ENCODE measurements at places on chromosomes 5 and 9.

DNA sequence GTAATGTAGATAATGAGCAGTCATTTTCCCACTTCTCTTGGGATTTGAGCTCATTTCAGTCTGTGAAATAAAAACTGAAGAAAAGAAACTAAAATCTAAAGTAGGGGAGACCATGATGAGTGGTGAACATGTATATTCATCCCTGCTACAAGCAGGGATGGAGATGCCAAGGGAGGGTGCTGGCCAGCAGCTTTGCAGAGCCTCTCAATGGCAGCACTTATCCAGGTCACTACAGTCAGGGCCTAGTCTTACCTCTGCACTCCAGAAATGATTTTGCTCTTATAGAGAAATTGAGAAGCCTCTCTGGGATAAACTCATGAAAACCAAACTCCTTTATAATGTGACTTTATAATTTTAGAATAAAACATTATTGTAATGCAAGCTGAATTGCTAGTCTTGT lies 317.6 kb downstream of the FBXL17 start:
- no peak for DNase-seq

GRCh38 chr9:113532809-113533190 lies 69.3 kb downstream of the RGS3 start:
- DNase-seq = no peak

DNA sequence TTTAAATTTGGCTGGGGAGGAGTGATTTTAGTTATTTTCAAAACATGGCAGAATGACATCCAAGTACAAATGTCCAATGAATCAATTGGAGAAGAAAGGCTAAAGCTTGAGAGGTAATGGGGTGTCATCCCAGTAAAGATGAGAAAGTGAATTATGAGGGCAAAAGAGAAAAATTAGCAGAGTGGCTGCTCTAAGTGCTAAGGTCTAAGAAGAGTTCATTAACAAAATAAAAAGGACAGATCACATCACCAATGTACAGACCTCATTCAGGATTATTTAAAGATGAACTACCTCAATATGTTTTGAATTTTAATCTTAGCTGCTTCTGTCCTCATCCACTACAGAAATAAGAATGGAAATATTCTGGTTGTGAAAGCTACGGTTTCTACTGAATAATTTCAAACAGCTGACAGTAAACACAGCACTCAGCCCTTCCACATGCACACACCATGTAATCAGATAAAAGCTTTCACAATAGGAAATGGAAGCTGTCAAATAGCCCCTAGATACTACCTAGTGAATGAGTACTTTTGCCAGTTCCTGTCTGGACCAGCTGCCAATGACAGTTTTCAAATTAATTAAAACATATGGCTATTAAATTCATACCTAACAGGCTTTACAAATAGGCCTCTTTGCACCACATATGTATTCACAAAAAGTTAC lies 171.5 kb downstream of the SSBP2 start:
- DNase-seq = no peak

DNA sequence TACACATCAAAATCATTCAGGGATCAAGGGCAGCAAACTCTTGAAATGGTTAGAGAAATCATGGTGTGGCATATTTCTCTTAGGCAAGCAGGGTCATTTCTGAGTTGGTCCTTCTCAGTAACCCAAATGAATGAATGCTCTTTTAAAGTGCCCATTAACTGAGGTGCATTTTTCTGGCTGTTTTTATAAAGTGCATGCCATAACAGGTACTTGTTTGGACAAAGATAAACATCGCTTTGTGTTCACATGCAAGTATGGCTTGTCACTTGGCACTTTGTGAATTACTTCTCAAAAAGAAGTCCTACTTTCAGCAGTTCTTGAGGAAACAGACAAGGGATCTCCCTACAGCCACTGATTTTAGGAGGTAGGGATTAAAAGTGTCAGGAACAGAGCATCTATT lies 64.8 kb upstream of the IFNE start:
- no peak for DNase-seq

DNA sequence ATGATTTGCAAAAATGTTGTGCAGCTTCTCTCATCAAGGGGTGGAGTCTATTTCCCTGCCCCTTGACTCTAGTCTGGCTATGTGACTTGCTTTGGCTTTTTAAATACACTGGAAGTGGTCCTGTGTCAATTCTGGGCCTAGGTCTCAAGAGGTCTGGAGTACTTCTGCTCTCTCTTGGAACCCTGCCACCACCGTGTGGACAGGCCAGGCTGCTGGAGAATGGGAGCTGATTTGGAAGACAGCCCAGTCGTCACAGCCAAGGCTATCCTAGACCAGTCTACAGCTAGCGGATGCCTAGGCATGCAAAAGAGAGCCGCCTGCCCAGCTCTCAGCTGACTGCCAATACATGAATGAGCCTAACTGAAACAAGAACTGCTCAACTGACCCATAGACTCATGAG lies 56.7 kb upstream of the CLINT1 start:
- DNase-seq = no peak

- DNase-seq = no peak
These were observed 16.1 kb downstream of the PDLIM4 start for GRCh38 chr5:132273631-132274030.

DNA sequence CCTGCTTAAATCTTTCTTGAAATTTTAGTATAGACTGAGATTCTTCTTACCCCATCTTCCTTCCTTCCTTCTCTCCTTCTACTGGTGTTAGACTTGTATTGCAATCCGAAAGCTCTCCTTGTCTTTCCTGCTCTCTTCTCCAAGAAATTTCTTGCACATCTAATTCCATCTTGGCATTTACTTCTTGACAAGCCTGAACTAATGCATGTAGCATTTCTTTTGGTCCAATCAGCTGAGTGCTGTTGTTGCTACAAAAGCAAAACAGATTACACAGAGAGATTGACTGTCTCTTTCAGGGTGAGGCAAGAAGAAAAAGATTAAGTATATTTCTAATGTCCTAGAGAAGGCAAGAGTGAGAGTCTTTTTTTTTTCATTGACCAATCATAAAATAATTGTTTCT lies 51.6 kb upstream of the MAP1B start:
- no peak for DNase-seq

DNA sequence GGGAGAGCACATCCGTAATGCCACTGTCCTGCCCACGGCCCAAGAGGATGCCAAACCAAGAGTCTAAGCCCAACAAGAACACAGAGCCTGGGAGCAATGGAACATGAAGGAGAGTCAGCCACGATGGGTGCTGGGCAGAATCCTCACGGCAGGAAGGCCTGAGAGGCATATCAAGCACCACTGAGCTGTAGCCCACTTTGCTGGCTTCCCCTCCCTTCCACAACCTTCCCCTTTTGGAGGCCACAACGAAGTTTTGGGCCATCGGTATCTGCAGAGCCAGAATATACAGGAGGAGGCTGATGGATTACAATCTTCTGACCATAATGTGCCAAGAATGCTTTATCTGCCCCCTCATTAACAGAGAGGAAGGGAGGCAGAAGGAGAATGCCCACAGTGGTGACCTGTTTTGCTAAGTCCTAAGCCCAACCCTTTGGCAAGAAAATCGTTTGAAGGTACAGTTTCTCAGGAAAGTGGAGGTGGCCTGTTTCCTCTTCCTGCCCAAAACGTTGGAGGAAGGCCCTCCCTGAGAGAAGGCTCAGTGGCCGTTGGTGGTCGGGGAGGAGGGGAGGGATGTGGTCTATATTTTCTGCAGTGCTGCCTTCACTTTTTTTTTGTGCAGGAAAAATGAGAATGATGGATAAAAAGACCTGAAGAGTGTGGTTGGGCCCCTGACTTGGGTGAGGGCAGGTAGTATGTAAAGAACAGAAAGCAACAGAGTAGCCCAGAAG lies 26.2 kb downstream of the MACROH2A1 start:
- no peak for DNase-seq

GRCh38 chr5:128673000-128673399 lies 135.0 kb upstream of the FBN2 start:
- DNase-seq = no peak

- DNase-seq = no peak
These were observed 64.2 kb upstream of the STK32A start for GRCh38 chr5:147170603-147171002.

- DNase-seq = no peak
These were observed 566.5 kb upstream of the ZNF462 start for GRCh38 chr9:106296426-106296825.

DNA sequence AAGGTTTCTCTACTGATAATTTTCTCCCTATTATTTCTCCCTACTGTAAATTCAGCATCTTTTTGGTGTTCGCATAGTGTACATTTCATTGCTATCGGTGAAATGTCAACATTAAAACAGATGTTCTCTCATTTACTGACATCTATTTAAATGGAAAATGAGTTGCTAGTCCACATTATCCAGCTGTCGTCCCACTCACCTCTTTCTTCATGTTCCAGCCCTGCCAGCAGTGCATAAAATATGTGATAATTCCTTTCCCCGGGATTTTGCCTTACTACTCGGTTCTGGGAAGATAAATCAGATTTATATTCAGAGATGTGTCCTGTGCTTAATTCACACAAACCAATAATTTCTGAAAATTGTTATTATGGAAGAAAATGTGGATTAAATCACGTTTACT lies 155.8 kb downstream of the MYO10 start:
- DNase-seq = no peak

DNA sequence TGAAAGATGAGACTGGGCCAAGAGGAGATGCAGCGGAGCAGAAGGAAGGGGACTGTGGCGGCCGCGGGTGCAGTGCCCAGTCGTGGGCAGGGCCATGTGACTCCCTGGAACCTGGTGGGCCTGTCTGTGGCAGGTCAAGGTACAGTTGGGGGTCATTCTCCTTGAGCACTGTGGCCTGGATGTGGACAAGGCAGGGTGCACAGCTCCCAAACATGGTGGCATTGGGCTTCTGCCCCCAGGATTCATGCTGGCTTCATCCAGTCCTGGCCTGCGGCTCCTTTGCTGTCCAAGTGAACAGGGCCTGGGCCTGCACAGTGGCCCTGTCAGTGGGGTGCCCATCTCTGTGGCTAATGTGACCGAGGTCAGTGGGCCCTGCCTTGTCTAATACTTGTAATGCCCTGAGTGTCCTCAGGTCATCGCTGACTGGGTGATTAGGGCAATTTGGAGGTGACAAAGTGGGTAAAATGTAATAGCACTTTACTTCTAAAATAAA lies 39.9 kb downstream of the CEP72 start:
- no peak for DNase-seq

DNA sequence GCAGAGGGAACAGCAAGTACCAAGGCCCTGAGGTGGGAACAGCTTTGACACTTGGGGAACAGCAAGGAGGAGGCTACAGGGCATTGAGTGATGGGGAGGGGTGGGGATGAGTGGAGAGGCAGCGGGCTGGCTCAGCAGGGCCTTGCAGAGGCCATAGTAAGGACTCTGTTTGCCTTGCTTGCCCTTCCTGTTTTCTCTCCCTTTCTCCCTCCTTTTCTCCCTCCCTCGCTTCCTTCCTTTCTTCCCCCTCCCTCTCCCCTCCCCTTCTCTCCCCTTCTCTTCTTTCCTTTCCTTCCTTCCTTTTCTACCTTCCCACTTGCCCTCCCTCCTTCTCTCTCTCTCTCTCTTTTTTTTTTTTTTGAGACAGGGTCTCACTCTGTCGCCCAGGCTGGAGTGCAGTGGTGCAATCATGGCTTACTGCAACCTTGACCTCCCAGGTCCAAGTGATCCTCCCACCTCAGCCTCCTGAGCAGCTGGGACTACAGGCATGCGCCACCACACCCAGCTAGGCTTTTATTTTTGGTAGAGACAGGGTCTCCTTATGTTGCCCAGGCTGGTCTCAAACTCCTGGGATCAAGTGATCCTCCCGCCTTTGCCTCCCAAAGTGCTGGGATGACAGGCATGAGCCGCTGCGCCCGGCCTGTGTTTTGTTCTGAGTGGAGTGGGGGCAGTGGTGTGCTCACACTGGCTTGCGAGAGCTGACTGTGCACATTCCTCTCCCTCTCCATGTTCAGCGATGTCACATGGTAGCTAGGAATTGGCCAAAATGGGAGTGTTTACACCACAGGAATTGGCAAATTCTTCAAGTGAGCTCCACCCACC lies 17.1 kb downstream of the IER5L start:
- DNase-seq = no peak

DNA sequence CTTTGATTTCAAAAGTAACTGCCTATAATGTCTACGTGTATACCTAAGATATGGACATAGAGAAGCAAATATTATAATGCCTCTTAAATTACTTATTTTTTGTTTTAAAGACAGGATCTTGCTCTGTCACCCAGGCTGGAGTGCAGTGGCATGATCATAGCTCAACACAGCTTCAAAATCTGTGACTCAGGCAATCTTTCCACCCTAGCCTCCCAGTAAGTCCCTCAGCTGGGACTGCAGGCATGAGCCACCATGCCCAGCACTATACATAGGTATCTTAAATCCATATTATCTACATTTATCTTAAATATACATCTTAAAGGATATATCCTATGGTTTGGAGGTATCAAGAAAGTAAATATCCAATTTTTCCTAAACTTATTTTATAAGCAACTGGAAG lies 261.2 kb downstream of the ARL15 start:
- DNase-seq = no peak

GRCh38 chr9:74771672-74772071 lies 116.0 kb downstream of the TRPM6 start:
- DNase-seq = no peak

DNA sequence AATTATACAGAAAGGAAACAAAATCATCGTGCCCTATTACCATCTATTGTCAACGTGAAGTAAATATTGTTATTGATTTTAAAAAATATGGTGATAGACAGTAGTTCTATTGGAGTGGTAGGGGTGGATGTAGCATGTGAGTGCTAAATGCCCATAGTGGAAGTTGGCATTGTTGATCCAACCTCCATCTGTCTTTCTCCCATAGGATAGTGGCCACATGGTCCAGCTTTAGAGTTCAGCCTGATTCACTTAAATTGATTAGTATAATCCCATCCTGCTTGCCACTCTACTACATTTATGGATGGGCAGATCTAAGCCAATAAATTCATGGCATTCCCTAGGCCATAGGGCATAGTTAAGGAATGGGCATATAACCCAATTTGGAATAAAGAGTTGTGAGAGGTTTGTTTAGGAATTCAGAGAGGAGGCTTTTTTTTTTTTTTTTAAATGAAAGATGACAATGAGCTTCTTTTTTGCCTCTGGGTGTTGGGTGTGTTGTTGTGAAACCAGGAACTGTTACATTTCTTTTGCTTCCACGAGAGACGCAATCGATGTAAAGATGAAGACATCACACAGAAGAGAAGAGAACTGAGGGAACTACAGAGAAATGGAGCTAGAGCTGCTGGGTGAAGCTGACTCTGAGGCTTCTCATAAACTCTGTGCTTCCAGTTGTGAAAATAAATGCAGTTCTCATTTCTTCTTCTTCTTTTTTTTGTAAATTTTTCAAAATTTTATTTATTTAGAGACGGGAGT lies 12.5 kb upstream of the CHD1 start:
- DNase-seq = no peak

- DNase-seq = no peak
These were observed 11.7 kb downstream of the PPP6C start for GRCh38 chr9:125177888-125178287.

DNA sequence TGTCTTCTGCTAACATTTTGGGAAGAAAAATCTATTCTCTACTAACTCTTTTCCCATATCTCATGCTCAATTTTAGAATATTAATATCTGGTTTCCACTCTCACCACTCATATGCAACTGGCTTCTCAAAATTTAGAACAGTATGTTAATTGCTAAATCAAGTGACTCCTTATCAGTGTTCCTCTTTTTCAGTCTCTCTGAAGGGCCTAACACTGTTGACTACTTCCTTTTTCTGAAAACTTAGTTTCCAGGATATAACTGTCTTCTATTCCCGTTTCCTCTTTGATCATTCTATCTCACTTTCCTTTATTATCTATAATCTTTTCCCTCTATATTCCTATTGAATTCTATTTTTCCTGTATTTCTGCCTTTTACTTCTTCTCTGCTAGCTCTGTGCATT lies 1717.2 kb upstream of the C9orf72 start:
- no peak for DNase-seq

- no peak for DNase-seq
These were observed 78.1 kb downstream of the PHF2 start for GRCh38 chr9:93654351-93654961.

GRCh38 chr9:90393365-90394152 lies 249.1 kb downstream of the DIRAS2 start:
- no peak for DNase-seq

All from GM20000 (cell line).